Activated CD4-positive, alpha-beta memory T cell treated with anti-CD3 and anti-CD28 coated beads for 36 hours (primary cell): ENCODE measurements at places on chromosomes 7 and 10.

DNA sequence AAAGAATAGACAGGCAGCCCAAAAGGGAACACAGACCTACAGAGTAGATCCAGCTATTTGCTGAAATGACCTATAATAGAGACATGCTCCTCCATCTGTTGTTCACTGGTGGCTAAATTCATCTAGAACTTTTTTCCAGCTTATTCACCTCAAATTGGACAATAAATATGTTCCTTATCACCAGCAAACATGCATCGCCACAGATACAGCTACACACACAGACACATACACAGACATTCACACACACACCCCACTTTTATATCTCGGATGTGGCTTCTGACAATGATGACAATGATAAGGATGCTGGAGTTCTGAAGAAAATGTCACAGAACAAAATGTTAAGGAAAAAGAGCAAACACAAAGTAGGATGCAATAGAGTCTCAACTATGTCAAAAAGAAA, 175.4 kb downstream of the LSM5 start:
- H3K27ac ChIP-seq: no peak overlapping the region
- DNase-seq: no peak
- H3K36me3 ChIP-seq: no peaks in the 10 kb centered on the region
- H3K27me3 ChIP-seq: peaks cover 9% of the 10 kb centered on the region

DNA sequence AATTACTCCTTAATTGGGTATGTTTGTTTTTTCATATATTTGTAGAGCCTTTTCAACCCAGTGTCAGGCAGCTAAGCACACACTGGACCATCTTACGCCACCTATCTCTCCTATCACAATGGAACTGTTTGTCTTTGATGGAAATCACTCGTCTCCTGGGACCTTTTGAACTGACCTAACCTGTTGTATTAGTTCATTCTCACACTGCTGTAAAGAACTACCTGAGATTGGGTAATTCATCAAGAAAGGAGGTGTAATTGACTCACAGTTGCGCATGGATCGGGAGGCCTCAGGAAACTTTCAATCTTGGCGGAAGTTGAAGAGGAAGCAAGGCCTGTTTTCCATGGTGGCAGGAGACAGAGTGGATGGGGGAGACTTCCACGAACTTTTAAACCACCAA, 182.0 kb downstream of the TCERG1L start:
- H3K4me1 ChIP-seq: no peaks in the 10 kb centered on the region
- no peak overlapping the region for H3K4me3 ChIP-seq
- no peak overlapping the region for H3K27ac ChIP-seq
- H3K27me3 ChIP-seq: peaks cover 1% of the 10 kb centered on the region
- no peak for DNase-seq

DNA sequence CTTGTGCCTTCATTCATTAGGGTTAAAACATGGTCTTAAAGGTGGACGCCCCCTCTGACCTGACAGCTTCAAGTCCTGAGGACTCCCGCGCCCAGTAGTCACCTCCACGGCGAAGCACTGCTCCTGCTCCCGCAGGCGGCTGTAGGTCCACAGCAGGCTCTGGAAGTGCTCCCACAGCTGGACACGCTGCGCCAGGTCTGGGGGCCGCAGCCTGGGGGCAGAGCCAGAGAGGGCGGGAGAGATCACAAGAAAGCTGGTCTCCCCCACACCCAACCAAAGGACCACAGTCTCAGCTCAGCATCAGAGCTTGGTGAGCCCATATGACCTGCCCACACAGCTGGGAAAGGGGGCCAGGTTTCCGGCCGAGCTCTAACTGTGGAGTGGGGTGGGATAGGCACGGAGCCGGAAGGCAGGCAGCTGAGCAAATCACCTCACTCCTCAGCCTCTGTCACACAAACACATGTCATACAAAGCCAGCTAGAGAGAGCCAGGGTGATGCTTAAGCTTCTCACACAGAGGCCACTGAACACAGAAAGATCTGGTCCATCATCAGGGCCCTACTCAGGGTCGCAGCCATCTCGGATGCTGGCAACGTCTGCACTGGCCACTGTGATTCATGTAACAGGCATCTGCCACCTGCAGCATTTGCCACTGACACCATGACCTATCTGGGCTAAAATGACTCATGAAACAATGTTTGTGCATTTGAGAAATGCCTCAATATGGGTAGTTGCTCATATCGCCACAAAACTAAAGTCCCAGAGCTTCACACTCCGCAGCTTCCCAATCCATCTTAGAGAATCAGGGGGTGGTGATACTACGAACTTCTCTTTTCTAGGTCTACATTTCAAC, 12.6 kb downstream of the HPS1 start:
- no peak overlapping the region for H3K27ac ChIP-seq
- peaks cover 5% of the 10 kb centered on the region for H3K4me1 ChIP-seq
- H3K4me3 ChIP-seq: no peak overlapping the region
- peaks cover 61% of the 10 kb centered on the region for H3K36me3 ChIP-seq

- peak overlapping the region; percentile 77 for H3K27ac ChIP-seq
- H3K36me3 ChIP-seq: no peaks in the 10 kb centered on the region
- peak; percentile 75 for DNase-seq
- peaks cover 26% of the 10 kb centered on the region for H3K4me1 ChIP-seq
Measured at GRCh38 chr7:128933180-128933891, 4.4 kb upstream of the IRF5 start.

GRCh38 chr7:27113991-27114769, 11.7 kb upstream of the HOXA2 start:
- H3K27me3 ChIP-seq: peaks cover 6% of the 10 kb centered on the region
- H3K4me1 ChIP-seq: no peaks in the 10 kb centered on the region
